ENCODE measurements at places on chromosomes 1 and 21.

DNA sequence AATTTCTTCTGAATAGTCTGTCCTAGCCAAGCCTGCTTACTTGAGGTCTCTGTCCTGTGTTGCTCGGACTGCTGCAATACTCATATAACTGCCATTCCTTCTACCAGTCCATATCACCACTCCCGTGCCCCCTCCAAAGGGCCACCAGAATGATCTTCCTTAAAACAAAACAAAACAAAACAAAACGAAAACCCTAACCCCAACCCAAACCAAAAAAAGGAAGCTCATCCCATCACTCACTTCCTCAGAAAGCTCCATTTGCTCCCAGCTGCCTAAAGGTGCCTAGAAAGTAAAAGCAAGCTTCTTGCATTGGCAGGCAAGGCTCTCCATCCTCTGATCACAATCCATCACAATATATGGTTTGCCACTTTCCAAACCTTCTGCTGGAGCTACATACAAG, 20.3 kb downstream of the USP24 start:
- no peak for DNase-seq

DNA sequence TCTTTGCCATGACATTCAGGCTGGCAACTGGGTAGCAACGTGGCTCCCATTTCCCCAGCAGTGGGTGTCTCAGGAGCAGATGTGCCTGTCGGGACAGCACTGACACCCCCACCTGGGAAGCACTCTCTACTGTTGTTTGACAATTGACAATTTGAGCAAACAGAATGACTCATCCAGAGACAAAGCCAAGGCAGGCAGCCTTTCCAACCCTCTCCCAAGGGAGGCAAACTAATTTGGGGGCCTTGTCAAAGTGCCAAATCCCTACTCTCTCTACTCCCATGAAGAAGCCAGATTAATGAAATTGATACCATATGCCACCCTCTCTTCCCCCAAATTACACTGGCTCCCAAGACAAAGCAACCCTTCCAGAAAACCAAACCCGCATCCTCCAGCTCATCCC, 65.6 kb downstream of the GRIK3 start:
- DNase-seq = no peak

- no peak for DNase-seq
Observed at GRCh38 chr1:110292031-110292741, 47.0 kb upstream of the RBM15 start.

- no peak for DNase-seq
Observed at GRCh38 chr1:44519035-44519676, 114.1 kb downstream of the RNF220 start.

GRCh38 chr1:151346769-151347522, at the start of gene RFX5:
Gene RFX5 (minus strand): TSS chr1:151347252. CDS start chr1:151346320, 932 bp downstream.
- peak; percentile 81 for DNase-seq

- DNase-seq = no peak
Observed at GRCh38 chr1:27451343-27451742, 38.6 kb downstream of the WASF2 start.

GRCh38 chr1:217563179-217563578, 67.7 kb downstream of the GPATCH2 start:
- no peak for DNase-seq

- no peak for DNase-seq
Observed at GRCh38 chr1:22329148-22329515, 122.5 kb upstream of the ZBTB40 start.

DNA sequence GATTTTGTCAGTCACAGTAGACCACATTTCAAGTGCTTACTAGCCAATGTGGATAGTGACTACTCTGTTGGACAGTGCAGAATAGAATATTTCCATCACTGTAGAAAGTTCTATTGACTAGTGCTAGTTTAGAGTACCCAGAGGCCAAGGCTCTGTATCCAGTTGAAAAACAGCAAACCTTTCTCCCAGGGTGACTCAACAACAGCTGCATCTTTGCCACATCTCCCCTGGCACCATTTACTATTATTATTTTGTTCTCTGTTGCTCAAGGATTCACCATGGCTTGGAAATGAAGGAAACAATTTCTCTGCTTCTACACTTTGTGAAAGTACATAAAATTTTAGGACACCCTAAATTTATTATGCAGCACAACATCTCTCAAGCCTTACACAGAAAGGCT, 85.3 kb upstream of the WDR26 start:
- DNase-seq = no peak

All from stimulated activated CD4-positive, alpha-beta T cell treated with anti-CD3 and anti-CD28 coated beads, Interleukin-12 subunit alpha, Interleukin-12 subunit beta, amount 100 ng/mL, for 4 hours (primary cell).